Right lobe of liver (tissue), 6 donors: ENCODE measurements at places on chromosomes 4 and X. TPM values are rescaled to one million over a fixed set of nuclear protein-coding genes. Genes with fewer than 3 reads are reported as not detected.

- DNase-seq, result no peak
Observed at GRCh38 chr4:2572866-2573265, 36.4 kb downstream of the FAM193A start.

DNA sequence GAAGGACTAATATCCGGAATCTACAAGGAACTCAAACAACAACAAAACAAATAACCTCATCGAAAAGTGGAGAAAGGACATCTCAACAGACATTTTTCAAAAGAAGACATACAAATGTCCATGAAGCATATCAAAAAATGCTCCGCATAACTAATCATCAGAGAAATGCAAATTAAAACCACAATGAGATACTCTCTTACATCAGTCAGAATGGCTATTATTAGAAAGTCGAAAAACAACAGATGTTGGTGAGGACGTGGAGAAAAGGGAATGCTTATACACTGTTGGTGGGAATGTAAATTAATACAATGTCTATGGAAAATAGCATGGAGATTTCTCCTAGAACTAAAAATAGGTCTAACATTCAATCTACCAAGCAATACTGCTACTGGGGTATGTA, 51.1 kb upstream of the MYOZ2 start:
- no peak for DNase-seq

GRCh38 chrX:101164766-101165590, 54.6 kb upstream of the DRP2 start:
- DNase-seq, result no peak

DNA sequence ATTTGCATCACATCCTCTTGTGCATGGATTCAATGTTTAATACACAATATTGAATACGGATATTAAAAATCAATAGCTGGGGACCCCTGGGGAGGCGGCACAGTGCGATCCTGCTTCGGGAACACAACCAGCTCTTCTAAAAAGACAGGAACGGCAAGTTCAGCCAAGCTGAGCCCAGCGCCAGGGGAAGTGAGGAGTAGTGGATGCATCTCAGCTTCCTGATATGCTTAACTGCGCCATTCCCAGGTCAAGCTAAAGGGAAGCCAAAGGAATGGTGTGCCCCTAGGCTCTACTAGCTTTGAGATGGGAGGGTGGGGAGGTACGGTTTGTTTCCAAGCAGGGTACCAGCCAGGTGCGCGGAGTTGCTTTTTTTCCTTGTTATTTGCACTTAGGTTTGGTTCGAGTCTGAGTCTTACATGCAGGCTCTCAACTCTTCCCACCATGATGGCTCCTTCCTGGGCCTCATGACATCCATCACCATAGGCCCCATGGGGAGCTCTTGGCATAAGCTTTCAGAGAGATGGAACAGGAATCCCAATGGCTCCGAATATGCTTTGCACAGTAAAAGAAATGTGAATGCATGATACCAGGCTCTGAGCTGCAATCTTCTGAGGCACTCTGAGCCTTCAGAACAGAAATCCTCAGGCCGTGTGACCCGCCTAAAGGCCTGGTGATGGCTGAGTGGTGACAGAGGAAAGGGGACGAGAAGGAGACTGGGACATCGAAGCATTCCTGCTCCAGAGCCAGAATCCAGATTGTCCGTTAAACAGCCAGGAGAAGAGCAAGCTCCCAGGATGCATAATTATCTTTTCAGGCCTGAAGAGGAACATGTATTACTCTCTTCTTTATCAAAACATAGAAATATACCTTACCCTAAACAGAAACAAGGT, 51.8 kb upstream of the BCOR start:
- no peak for DNase-seq

- DNase-seq, result no peak
Observed at GRCh38 chr4:179836179-179837075, 2394.2 kb upstream of the AGA start.

DNA sequence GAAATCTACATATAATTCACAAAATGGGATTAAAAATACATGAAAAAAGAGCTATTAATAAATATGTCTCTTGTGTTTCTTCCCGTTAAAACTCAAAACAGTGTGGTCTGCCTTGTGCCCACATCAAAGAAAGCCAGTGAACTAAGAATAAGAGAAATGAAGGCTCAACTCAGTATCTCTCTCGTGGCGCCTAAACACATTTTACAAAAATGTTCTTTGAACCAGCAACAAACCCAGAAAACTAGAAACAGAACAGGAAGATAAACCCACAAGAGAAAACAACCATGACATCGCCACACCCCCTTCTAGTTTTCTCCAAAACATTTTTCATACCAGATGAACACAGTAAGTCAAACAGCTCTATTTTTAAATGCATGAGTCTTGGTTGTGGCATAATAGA, 130.1 kb downstream of the DCHS2 start:
- DNase-seq, result no peak

- no peak for DNase-seq
Observed at GRCh38 chr4:60913002-60913401, 287.1 kb upstream of the ADGRL3 start.

DNA sequence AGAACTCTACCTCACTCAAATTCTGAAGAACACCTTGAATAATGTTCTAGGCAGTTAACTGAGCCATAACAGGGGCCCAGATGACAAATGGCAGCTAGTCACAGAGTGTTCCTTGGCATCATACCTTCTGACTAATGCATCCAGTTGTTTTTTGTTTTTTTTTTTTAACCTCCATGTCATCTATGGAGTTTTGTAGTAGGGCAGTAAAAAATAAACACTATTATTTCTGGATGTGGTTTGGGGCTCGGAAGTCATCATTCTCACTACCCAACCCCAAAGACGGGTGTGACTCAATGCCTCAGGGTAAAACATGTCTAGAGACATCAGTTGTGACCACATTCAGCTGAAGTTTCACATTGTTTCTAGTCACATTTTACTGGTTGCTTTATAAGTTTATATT, 31.2 kb upstream of the MCF2 start:
- no peak for DNase-seq

- no peak for DNase-seq
Observed at GRCh38 chrX:13614154-13614553, 38.8 kb upstream of the TCEANC start.

DNA sequence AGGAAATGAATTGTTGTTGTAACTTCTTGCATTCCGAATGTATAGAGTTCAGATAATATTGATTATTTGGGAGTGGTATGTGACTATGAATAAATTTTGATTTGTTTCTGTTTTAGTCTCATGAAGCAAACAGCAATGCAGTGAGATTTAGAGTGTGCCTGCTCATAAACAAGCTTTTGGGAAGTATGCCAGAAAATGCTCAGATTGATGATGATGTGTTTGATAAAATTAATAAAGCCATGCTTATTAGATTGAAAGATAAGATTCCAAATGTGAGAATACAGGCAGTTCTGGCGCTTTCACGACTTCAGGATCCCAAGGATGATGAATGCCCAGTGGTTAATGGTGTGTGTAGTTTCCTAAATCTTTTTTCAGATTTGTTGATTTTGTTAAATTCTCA, 2.0 kb downstream of the NCAPG start:
- DNase-seq, result no peak

GRCh38 chrX:153493085-153493484, 1.7 kb upstream of the BGN start:
- DNase-seq, result no peak

- no peak for DNase-seq
Observed at GRCh38 chrX:125810856-125811255, 355.2 kb downstream of the DCAF12L2 start.

DNA sequence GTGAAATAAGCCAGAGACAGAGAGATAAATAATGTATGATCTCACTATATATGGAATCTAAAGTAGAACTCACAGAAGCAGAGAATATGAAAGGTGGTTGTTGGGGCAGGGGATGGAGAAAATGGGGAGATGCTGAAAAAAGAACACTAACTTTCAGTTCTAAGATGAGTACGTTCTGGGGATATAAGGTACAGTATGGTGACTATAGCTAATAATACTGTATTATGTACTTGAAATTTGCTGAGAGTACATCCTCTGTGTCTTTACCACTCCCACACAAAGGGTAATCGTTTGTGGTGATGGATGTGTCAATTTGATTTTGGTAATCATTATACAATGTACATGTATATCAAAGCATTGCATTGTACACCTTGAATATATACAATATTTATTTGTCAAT, 6.6 kb downstream of the FBXL5 start:
- DNase-seq, result no peak

GRCh38 chr4:109608879-109609278, 48.8 kb downstream of the MCUB start:
- no peak for DNase-seq

The HTRA3 gene
- total RNA-seq, result 1.6 TPM

The MAGEB4 gene
- total RNA-seq, result not detected

The GATA1 gene
- total RNA-seq, result not detected

The ERAS gene
- not detected for total RNA-seq

The LRIT3 gene
- 0.09 TPM for total RNA-seq

The NHSL2 gene
- 1.3 TPM for total RNA-seq

The SSX2B gene
- not detected for total RNA-seq

The REELD1 gene
- total RNA-seq, result 0.35 TPM
